ENCODE measurements at places on chromosomes 1 and 21. TPM values are rescaled to one million over a fixed set of nuclear protein-coding genes. Genes with fewer than 3 reads are reported as not detected.

DNA sequence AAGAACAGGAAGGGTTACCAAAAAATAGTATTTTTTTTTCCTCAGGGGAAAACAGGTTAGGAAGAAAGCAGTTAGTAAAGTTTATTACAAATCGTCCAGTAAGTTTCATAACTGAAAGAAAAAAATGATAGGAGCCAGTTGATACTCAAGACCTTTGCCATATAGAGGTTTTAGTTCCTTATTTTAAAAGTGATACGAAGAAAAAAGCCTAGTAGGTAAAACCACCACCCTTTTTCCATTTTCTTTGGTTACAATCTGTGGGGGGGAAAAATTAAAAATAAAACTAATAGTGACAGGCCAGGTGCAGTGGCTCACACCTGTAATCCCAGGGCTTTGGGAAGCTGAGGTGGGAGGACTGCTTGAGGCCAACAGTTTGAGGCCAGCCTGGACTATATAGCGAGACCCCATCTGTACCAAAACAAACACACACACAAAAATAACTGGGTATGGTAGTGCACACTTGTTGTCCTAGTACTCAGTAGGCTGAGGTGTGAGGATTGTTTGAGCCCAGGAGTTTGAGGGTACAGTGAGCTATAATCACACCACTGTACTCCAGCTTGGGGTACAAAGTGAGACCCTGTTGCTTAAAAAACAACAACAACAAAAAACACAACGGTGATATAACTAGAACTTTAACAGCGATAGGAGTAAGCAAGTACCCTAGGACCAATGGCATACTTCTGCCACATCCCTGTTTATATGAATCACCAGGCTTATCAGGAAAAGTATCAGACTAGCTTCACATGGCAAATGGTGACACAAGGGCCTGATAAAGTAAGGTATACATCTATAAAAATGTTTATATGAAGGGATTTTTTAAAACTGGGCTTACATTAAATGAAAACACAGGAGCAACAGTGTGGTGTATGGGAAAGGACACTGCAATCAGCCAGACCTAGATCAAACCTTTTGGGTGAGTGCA is 5.4 kb downstream of the TMEM59 start:
- H3K27me3 ChIP-seq = no peaks in the 10 kb centered on the region
- no peak overlapping the region for H3K4me3 ChIP-seq
- no peaks in the 10 kb centered on the region for H3K36me3 ChIP-seq
- H3K4me1 ChIP-seq = peaks cover 22% of the 10 kb centered on the region
- DNase-seq = no peak

DNA sequence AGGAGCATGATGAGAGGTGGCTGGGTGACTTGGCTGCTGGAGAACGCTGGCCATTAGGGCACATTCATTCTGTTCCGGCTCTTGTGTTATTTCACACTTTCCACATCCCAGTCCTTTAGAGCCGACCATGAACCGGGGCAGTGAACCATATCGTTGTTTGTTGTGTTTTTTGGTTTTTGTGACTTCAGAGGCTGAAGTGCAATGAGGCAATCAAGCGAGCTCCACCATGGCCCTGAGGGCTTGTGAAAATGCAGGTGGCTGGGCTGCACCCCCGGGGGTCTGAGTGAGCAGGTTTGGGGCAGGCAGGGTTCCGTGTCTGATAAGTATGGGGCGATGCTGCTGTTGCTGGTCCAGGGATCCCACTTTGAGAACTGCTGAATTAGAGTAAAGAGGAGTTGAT is 23.7 kb downstream of the ABCG1 start:
- no peaks in the 10 kb centered on the region for H3K36me3 ChIP-seq
- peaks cover 12% of the 10 kb centered on the region for H3K27me3 ChIP-seq
- no peak for DNase-seq
- H3K27ac ChIP-seq = no peak overlapping the region

DNA sequence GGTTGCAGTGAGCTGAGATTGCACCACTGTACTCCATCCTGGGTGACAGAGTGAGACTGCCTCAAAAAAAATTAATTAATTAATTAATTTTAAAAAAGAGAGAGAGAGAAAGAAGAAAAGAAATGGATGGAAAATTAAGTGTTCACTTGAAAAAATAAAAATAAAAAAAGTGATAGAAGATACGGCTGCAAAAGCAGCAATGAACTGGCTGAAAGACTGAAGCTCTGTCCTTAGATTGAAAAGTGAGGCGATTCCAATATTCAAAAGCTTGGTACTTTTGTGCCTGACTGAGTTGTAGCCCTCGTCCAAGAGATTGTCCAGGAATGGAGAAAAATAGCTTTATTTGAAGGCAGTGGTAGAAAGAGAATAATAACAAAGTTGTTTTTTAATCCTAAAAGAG is 154.6 kb downstream of the ADSS2 start:
- H3K4me3 ChIP-seq = no peak overlapping the region
- DNase-seq = no peak

DNA sequence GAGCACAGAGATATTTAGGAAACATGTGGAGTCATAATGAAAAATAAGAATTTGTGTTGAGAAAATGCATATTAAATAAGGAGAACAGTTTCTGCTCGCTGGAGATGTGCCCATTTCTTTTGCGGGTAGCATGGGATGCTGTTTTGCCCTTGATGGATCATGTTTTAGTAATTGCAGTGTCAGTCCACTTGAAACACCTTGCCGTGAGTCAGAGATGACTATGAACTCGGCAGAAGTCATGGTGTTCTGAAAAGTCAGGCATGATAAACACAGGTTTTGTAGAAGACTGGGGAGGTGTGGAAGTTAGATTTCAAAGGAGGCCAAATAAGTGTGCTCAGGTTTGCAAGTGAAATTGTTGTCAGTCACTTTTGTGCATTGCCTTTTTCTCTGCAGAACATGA is 315.0 kb upstream of the LRRC7 start:
- H3K4me1 ChIP-seq = no peaks in the 10 kb centered on the region
- H3K27me3 ChIP-seq = no peaks in the 10 kb centered on the region
- peaks cover 10% of the 10 kb centered on the region for H3K36me3 ChIP-seq
- DNase-seq = no peak
- H3K27ac ChIP-seq = no peak overlapping the region

DNA sequence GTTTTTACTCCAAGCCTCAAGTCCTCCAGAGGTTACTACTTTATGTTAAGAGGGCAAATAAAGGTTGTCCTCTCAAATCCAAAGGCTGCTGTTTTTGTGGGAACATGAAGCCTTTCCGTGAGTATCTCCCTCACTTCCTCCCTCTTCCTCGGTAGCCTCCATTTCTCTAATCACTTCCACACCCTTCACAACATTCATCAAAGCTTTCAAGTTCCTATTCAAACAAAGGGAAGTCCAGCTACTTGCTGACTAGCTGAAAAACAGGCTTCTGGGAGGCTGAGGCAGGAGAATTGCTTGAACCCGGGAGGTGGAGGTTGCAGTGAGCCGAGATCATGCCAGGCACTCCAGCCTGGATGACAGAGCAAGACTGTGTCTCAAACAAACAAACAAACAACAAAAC is 6.6 kb upstream of the CD48 start:
- peak overlapping the region; percentile 85 for H3K27ac ChIP-seq
- H3K4me3 ChIP-seq = no peak overlapping the region
- H3K4me1 ChIP-seq = peaks cover 56% of the 10 kb centered on the region
- H3K36me3 ChIP-seq = no peaks in the 10 kb centered on the region

The CD2 gene
- 71.4 TPM for total RNA-seq

DNA sequence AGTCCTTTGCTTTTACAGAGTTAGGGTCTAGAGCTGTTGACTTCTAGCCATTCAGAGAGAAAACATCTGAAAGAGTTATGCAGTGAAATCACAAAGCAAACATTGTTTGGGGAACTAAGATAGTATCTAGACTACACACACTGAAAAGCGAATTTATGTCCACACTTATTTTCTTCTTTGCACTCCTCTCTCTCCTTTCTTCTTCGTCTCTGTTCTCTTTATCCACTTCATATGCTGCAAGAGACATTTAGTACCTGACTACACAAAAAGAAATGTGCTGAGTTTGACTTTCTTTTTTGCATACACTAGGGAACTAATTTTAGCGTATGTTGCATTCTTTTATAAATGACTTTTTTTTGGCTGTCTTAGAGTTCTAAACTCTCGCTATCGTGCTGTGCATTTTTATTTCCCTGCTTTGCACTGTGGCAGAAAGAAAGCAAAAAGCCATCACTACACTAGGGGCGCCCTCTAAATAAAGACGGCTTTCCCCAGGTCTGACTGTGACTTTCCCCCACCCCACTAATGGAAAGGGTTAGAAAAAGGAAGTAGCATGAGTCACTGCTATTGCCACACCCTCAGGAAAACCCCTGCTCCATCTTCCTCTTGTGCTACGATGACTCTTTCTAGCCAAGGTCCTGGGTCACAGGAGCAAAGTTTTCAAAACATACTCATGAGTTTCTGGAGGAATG is 65.7 kb downstream of the MAP3K7CL start:
- peaks cover 18% of the 10 kb centered on the region for H3K36me3 ChIP-seq
- H3K27me3 ChIP-seq = peaks cover 19% of the 10 kb centered on the region
- H3K4me3 ChIP-seq = peak overlapping the region; percentile 72
- peak; percentile 81 for DNase-seq

DNA sequence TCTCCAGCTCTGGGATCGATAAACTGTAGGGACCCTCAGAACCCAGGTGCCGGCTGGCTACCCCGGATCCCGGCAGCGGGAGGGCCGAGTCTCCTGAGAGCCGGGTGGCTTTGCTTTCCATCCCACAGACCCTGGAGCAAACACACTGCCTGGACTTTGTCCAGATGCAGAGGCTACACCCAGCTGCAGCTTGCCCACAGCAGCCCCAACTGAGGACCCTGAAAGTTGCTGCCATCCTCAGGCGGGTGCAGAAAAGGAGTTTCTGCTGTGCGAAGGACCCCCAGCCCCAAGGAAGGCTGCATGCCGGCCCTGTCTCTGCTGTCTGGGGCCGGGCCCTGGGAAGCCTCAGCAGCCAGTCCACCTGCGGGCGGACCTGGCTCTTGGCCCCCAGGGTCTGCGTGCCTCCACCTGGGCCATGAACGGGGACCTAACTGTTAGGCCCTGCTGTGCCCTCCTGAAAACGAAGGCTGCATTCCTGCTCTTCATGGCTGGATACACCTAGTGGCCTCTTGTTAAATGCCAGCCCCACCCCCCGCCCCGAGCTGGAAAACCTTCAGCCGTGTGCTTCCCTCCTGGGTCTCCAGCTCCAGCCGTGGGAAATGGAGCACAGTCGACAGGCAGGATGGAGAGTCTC is 97.5 kb upstream of the ARHGEF16 start:
- H3K36me3 ChIP-seq = no peaks in the 10 kb centered on the region
- peaks cover 11% of the 10 kb centered on the region for H3K4me1 ChIP-seq
- H3K4me3 ChIP-seq = no peak overlapping the region
- H3K27me3 ChIP-seq = peaks cover 16% of the 10 kb centered on the region
- no peak overlapping the region for H3K27ac ChIP-seq

- no peaks in the 10 kb centered on the region for H3K27me3 ChIP-seq
- H3K4me3 ChIP-seq = no peak overlapping the region
- H3K36me3 ChIP-seq = no peaks in the 10 kb centered on the region
- DNase-seq = no peak
- peaks cover 20% of the 10 kb centered on the region for H3K4me1 ChIP-seq
Measured at GRCh38 chr1:8951231-8951630, 5.6 kb downstream of the CA6 start.

- no peaks in the 10 kb centered on the region for H3K36me3 ChIP-seq
- no peaks in the 10 kb centered on the region for H3K4me1 ChIP-seq
- H3K4me3 ChIP-seq = no peak overlapping the region
- no peak overlapping the region for H3K27ac ChIP-seq
- H3K27me3 ChIP-seq = peaks cover 13% of the 10 kb centered on the region
- DNase-seq = no peak
Measured at GRCh38 chr1:3978990-3979325, 78.9 kb upstream of the C1orf174 start.

The KLHDC7A gene
- total RNA-seq = not detected

- no peak overlapping the region for H3K27ac ChIP-seq
- DNase-seq = no peak
- H3K27me3 ChIP-seq = peaks cover 2% of the 10 kb centered on the region
- no peaks in the 10 kb centered on the region for H3K36me3 ChIP-seq
- no peak overlapping the region for H3K4me3 ChIP-seq
- H3K4me1 ChIP-seq = no peaks in the 10 kb centered on the region
Measured at GRCh38 chr1:171912509-171913175, 71.3 kb downstream of the DNM3 start.

- no peaks in the 10 kb centered on the region for H3K27me3 ChIP-seq
- no peak overlapping the region for H3K27ac ChIP-seq
- H3K4me1 ChIP-seq = peaks cover 19% of the 10 kb centered on the region
- H3K36me3 ChIP-seq = no peaks in the 10 kb centered on the region
- no peak overlapping the region for H3K4me3 ChIP-seq
Measured at GRCh38 chr1:230277201-230278025, 148.7 kb downstream of the PGBD5 start.

- H3K4me1 ChIP-seq = no peaks in the 10 kb centered on the region
- H3K36me3 ChIP-seq = no peaks in the 10 kb centered on the region
- peaks cover 3% of the 10 kb centered on the region for H3K27me3 ChIP-seq
- no peak for DNase-seq
- no peak overlapping the region for H3K4me3 ChIP-seq
Measured at GRCh38 chr1:99481391-99481996, 164.4 kb upstream of the PALMD start.

- H3K27me3 ChIP-seq = no peaks in the 10 kb centered on the region
- peaks cover 3% of the 10 kb centered on the region for H3K36me3 ChIP-seq
- no peak overlapping the region for H3K27ac ChIP-seq
- no peak for DNase-seq
- H3K4me1 ChIP-seq = peaks cover 29% of the 10 kb centered on the region
Measured at GRCh38 chr1:234938924-234939323, 189.7 kb downstream of the TOMM20 start.

The CFAP298 gene
- total RNA-seq = 31.0 TPM

GRCh38 chr21:39705849-39706248 is 39.1 kb upstream of the IGSF5 start:
- H3K4me3 ChIP-seq = no peak overlapping the region
- no peaks in the 10 kb centered on the region for H3K4me1 ChIP-seq
- H3K27me3 ChIP-seq = peaks cover 5% of the 10 kb centered on the region
- H3K36me3 ChIP-seq = no peaks in the 10 kb centered on the region
- H3K27ac ChIP-seq = no peak overlapping the region
- no peak for DNase-seq

The RNU1-3 gene
- total RNA-seq = 3,879 TPM

The RNASEL gene
- total RNA-seq = 3.0 TPM

DNA sequence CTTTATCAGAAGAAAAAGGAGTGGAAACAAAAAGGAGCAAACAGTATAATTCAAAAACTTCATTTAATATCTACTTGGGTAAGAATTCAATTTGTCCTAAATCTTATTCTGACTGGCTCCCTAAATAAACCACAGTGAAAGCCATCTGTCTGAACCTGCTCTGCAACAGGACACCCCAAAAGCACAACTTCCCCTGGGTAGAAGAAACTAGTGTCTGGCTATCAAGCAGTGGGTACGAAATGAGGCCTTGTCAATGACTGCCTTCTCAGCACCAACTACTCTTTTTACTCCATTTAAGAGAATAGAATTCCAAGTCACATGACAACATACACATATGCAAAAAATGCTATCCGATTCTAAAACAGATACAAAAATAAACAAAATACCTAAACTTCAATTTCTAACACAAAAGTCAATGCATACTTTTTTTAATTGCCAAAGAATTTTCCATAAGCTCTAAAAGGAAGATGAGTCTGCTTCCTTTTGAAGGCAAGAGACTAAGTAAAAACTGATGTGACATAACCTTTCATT is 206.8 kb downstream of the SLC45A1 start:
- H3K36me3 ChIP-seq = peaks cover 4% of the 10 kb centered on the region
- peaks cover 16% of the 10 kb centered on the region for H3K4me1 ChIP-seq
- no peak overlapping the region for H3K27ac ChIP-seq
- no peak overlapping the region for H3K4me3 ChIP-seq

GRCh38 chr1:181685211-181685610 is 201.9 kb downstream of the CACNA1E start:
- no peak for DNase-seq
- H3K4me1 ChIP-seq = no peaks in the 10 kb centered on the region
- peaks cover 17% of the 10 kb centered on the region for H3K27me3 ChIP-seq
- no peak overlapping the region for H3K4me3 ChIP-seq
- no peak overlapping the region for H3K27ac ChIP-seq

The ZSWIM5 gene
- total RNA-seq = 1.0 TPM

The CHIA gene
- total RNA-seq = not detected

The FCER1G gene
- total RNA-seq = 111 TPM

The HMCN1 gene
- total RNA-seq = 1.4 TPM
